NCI-H446 (cell line): ENCODE measurements at places on chromosomes 11 and 22.

- no peak for DNase-seq
Measured at GRCh38 chr11:27898166-27898565, 197.9 kb upstream of the BDNF start.

- no peak for DNase-seq
Measured at GRCh38 chr11:76808171-76808570, 25.0 kb downstream of the TSKU start.

DNA sequence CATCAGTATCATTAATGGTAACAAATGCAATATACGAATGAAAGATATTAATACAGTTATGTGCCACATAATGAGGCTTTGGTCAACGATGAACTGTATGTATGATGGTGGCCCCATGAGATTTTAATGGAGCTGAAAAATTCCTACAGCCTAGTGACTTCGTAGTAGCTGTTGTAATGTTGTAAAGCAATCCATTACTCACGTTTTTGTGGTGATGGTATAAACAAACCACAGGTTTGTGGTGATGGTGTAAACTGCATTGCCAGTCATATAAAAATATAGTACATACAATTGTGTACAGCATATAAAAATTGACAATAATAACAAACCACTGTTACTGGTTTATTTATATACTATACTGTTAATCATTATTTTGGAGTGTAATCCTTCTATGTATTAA is 27.4 kb upstream of the GRIA4 start:
- DNase-seq = no peak

DNA sequence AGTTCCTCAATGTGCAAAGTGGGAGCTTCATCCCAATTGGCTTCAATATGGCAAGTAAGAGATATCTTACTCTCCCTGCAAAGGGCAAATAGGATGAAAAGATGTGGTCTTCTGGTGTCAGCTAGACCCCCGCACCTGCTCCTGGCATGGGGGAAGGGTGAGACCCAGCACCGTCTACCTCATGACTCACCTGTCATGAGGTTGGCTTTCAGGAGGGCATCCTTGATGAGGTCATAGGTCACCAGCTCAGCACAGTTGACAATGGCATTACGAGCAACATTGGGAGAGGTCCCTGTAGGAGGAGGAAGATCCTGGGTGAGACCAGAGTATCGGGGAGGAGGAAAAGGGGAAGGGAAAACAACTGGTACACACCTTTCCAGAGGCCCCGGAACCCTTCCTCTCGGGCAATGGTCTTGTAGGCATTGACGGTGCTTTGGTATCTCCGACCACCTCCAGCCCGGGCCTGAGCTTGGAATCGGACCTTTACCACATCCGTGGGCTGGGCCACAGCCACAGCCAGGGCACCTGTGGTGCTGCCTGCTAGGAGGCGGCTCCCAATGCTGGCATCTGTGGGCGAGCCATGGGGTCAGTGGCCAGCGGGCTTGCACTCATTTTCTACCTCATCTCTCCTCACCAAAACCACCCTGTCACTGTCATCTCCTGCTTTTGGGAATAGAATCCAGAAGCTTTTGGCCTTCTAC is 6.0 kb downstream of the UCP2 start:
- no peak for DNase-seq

GRCh38 chr11:124672536-124673215 is 863 bp downstream of the SIAE start:
- DNase-seq = no peak
